Lung (tissue), 17 donors: ENCODE measurements at places on chromosomes 5 and 9.

DNA sequence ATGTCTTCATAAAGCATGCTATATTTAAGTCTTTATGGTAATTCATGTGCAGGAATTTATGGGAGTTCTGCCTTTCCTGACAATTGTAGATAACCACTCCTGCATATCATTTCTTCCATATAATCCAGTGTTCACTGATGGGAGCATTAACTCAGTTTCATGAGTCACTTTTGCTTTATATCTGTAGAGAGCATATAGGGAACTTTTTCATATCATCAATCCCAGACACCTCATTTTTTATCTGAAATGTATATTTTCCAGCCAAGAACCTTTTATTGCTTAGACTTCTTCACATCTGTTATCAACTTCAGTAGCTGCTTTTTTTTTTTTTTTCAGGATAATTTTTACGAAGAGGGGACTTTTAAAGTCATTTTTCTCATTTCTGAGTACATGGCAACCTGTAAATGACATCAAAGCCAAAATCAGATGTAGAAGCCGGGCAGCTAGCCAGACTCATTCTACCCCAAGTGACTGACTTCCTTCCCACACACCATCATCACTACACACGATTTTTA lies 41.1 kb downstream of the NFX1 start:
- no peak overlapping the region for H3K4me3 ChIP-seq
- no peaks in the 10 kb centered on the region for H3K27me3 ChIP-seq
- no peak overlapping the region for H3K27ac ChIP-seq
- peaks cover 27% of the 10 kb centered on the region for H3K36me3 ChIP-seq
- DNase-seq: no peak
- no peaks in the 10 kb centered on the region for H3K4me1 ChIP-seq

DNA sequence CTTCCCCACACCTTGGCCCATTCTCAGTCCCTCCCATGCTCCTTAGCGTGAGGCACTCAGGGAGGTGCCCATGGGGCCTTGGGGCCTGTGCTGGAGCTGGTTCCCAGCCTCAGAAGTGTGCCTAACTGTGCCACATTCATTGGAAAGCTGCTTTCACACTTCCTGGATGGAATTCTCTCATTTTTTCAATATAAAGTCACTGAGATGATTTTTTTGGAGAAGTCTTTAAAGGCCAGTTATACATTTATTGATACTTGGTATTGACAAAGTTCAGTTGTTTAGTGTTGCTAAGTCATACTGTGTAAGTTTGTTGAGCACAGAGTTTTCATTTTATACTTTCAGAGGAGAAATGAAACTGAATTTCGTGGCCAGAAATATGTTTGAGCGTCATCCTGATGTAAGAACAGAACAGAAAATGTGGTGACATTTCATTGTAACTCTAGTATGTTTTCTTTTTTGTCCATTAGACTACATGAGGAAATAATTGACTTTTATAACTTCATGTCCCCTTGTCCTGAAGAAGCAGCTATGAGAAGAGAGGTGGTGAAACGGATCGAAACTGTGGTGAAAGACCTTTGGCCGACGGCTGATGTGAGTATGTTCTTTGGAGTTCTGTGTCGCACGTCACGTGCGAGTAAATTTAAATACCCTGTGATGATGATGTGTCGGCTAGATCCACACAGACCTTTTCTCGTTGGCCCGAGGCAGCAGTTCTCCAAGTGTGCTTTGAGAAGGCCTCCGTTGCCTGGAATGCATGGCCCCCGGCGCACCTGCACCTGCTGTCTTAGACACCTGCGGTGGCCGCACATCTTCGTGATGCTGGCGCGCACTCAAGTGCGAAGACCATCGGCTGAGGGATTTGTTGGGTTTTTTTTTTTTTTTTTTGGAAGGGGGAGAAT lies 24.1 kb downstream of the TENT4A start:
- DNase-seq: no peak
- peaks cover 13% of the 10 kb centered on the region for H3K4me1 ChIP-seq
- H3K27me3 ChIP-seq: no peaks in the 10 kb centered on the region
- peak overlapping the region; percentile 7 for H3K27ac ChIP-seq
- peaks cover 21% of the 10 kb centered on the region for H3K36me3 ChIP-seq
- no peak overlapping the region for H3K4me3 ChIP-seq

GRCh38 chr5:136717917-136718316 lies 352.6 kb upstream of the TRPC7 start:
- H3K4me3 ChIP-seq: no peak overlapping the region
- no peaks in the 10 kb centered on the region for H3K36me3 ChIP-seq
- no peak for DNase-seq
- no peaks in the 10 kb centered on the region for H3K4me1 ChIP-seq
- H3K27me3 ChIP-seq: no peaks in the 10 kb centered on the region

- DNase-seq: no peak
- H3K27me3 ChIP-seq: no peaks in the 10 kb centered on the region
- H3K36me3 ChIP-seq: no peaks in the 10 kb centered on the region
- no peak overlapping the region for H3K4me3 ChIP-seq
Observed at GRCh38 chr5:148810823-148811222, 15.6 kb upstream of the ADRB2 start.

- H3K4me3 ChIP-seq: no peak overlapping the region
- no peak overlapping the region for H3K27ac ChIP-seq
- no peaks in the 10 kb centered on the region for H3K27me3 ChIP-seq
Observed at GRCh38 chr5:38423276-38424147, 132.9 kb downstream of the LIFR start.

DNA sequence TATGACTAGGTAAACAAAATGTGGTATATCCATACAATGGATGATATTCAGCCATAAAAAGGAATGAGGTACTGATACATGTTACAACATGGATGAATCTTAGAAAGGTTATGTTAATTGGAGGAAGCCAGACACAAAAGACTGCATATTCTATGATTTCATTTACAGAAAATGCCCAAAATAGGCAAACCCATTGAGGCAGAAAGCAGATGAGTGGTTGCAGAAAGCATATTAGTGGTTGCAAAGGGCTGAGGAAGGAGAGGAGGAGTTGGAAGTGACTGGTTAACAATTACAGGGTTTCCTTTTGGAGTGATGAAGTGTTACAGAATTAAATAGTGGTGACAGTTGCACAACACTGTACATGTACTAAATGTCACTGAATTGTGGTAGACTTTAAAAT lies 17.7 kb downstream of the PLGRKT start:
- no peak overlapping the region for H3K4me3 ChIP-seq
- DNase-seq: no peak
- H3K4me1 ChIP-seq: no peaks in the 10 kb centered on the region
- H3K27me3 ChIP-seq: no peaks in the 10 kb centered on the region
- peaks cover 2% of the 10 kb centered on the region for H3K36me3 ChIP-seq
- no peak overlapping the region for H3K27ac ChIP-seq

GRCh38 chr9:130995086-130996011 lies 13.6 kb upstream of the LAMC3 start:
- no peaks in the 10 kb centered on the region for H3K27me3 ChIP-seq
- no peaks in the 10 kb centered on the region for H3K4me1 ChIP-seq
- no peak overlapping the region for H3K27ac ChIP-seq

GRCh38 chr5:138654281-138654867 lies 79.2 kb upstream of the HSPA9 start:
- H3K36me3 ChIP-seq: no peaks in the 10 kb centered on the region
- no peak overlapping the region for H3K27ac ChIP-seq
